ENCODE measurements at places on chromosomes 2 and 18.

DNA sequence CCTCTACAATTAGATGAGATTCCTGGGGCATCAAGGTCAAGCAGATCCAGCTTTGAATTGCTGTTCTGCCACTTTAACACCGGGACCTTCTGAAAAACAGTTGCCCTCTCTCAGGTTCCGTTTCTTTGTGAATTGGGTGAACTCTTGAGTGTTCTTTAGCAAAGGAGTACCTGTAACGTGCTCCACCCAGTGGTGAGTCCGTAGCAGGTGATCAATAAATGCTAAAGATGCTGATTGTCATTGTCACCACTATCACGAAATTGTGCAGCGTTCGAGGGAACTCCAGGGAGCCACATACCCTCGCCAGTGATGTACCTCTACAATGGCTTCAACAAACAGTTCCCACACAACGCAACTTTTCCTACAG, 81.9 kb downstream of the TCF7L1 start:
- DNase-seq, result no peak

DNA sequence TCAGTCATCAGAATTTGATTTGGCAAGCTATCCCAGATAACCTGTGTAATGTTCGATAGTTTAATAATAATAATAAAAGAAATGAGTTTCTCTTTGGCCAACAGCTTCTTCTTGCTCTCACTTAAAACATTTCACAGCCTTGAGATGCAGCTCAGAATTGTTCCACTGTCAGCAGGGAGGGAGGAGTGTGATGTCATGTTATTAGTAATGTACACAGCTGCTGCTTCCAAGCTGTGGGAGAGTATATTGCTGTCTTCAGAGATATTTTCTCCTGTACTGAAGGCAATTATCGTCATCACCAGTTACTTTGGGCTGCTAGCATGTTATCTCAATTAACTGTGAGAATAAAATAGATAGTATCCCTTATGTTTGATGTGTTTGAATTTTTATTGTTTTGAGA, 146.9 kb upstream of the MAP3K20 start:
- DNase-seq, result no peak

DNA sequence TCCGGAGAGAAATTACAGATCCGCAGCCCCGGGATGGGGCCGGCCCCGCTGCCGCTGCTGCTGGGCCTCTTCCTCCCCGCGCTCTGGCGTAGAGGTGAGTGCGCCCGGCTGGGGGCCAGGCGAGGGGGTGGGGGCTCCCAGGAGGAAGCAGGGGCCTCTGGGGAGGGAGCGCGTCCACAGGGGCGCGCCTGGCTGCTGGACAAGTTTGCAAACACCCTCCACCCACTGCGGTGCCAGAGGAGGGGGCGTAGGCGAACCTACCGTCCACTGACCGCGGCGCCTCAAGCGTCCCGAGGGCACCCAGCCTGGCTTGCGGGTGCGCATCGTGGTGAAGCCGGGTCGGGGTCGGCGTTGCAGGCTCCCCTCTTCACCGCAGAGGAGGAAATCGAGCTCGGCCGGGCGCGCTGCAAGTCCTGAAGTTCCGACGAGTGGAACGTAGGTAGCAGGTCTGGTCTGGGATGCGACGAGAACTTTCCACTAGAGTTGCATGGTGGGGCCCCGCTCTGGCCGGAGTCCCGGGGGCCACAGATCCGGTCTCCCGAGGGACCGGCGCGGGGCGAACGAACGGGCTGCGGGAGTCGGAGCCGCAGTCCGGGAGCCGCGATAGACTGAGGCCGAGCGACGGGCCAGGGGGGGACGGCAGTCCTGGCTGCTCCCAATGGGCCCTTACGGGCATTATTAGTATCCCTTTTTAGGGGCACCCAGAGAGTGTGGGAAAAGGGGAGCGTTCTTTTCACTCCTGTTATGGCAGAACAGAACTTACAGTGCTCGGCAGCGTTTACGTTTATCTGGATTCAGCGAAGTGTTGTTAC, 502 bp downstream of the MERTK start:
- no peak for DNase-seq

DNA sequence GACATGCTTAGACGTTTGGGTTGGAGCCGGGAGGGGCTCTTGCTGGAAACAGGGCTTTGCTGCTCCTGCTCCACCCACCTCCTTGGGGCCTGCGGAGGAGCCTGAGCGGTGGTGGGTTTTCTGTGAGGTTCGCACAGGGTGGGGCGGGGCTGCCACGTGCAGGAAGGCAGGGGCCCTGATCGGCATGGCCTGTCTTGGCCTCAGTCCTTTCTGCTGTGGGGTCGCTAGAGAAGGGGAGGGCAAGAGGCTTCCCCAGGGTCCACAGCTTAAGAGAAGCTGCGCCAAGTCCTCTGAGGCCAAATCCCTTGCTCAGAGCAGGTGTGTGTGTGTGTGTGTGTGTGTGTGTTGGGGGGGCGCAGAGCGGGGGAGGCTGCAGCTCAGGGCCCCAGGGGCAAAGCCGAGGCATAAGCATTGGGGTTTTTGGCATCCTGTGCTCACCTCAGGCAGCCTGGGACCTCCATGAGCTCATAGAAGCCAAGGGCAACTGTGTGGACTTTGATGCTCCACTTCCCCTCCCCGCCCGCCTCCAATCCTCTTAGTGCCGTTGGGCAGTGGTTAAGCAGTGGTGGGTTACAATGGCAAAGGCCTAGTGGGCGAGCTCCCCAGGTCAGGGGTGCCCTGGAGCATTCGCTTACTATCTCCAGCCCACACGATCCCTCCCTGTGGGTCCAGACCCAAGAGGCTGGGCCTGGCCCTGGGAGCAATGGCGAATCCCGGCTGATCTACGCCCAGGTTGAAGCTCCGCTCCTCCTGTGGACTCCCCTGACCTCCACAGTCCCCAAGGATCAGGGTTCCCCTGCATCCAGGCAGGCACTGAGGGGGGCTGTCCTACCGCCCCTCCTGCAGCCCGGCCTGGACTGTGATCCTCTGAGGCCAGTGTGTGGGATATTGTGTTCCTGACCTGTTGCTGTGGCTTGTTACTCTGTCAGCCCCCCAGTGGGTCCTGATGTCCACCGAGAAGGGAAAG, 28.9 kb downstream of the TOGARAM2 start:
- DNase-seq, result no peak

GRCh38 chr2:76019128-76019527, 308.4 kb upstream of the GCFC2 start:
- no peak for DNase-seq
